CD14-positive monocyte (primary cell): ENCODE measurements at places on chromosomes 16 and 17. TPM values are rescaled to one million over a fixed set of nuclear protein-coding genes. Genes with fewer than 3 reads are reported as not detected.

The SLC7A5 gene
- polyA plus RNA-seq: 1.3 and 5.8 TPM in 2 replicates

The TMC5 gene
- polyA plus RNA-seq: not detected in 2 replicates

DNA sequence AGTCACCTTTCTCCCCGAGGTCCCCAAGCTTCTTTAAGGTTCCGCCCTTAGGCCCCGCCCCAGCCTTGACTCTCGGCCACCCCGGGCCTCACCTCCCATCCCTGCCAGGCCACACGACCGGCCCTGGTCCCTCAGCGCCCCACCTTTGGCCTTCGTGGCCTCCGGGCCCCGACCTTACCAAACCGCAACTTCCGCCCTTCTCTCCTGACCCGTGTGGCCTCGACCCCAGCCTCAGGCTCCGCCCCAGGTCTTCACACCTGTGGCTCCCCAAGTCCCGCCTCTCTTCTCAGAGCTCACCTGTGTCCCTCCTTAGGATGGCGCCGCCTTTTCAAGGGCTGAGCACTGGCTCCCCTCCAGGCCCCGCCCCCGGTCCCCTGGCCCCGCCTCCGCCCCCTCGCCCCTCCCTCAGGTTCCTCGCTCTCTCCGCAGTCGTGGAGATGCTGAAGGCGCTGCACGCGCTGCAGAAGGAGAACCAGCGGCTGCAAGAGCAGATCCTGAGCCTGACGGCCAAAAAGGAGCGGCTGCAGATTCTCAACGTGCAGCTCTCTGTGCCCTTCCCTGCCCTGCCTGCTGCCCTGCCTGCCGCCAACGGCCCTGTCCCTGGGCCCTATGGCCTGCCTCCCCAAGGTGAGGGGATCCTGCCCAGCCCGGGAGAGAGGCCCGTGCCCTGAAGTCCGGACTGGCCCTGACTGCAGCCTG lies 10.0 kb upstream of the CISD3 start:
- DNase-seq: no peak

- no peak for DNase-seq
Observed at GRCh38 chr16:8677481-8677880, 3.1 kb downstream of the ABAT start.

DNA sequence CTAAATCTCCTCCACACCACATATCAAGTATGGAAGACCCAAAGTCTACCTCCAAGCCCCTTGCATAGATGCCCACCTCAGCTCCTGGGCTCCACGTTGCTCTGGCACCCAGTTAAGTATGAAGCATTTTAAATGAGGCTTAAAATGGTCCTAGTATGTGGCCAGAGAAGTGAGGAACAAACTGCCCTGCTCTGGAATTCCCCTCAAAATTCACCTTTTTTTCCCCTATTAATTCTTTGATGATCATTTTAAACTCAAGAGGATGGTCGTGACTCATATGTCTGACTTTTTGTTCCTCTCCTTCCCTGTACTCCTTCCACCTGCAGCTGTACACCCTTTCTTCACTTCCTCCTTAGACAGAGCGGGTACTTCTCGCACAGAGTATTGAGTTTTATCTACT lies 234.5 kb upstream of the MYOCD start:
- DNase-seq: no peak

DNA sequence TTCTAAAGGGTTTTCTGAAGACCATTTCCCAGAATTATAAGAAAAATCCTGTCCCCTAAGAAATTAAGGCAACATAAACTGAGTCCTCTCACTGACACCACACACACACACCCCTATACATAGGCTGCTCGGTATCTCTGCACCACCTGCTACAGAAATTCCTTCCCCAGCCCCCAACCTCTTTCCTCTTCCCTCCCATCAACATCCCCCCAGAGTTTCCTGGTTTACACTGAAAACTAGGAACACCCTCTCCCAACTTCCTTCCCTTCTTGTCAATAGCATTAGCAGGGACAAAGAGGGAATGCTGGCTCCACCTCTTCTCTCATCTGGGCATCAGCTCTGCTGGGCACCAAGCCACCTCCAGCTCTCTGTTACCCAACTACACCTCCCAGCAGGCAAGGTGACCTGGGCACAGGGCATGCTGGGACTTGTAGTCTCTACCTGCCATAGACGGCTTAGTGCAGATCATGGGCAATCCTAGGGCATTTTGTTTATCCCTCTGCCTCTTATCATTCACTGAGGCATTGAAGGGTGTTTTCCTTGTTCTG lies 15.7 kb downstream of the CAVIN1 start:
- DNase-seq: no peak
